ENCODE measurements at places on chromosomes 11 and 22.

DNA sequence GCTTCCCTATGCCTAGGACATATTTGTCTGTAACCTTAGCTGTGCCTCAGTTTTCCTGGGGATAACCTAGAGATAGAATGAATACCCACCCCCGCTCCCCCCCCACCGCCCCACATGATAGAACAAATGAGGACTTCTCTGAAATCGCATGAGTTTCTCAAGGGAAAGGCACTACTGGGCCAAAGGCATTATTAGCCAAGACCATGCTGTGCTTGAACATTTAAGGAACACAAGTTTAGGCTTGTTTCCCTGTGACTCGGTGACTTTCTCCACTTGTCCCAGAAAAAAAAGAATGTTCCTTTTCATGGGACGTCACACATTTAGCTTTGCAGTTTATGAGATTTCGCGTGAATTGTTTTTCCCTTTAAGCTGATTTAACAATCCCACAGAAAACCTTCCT lies 51.4 kb upstream of the CRTAM start:
- no peak for DNase-seq

GRCh38 chr22:48605856-48606481 lies 1221.7 kb downstream of the BRD1 start:
- DNase-seq, result no peak

GRCh38 chr22:38109371-38110001 lies 998 bp downstream of the BAIAP2L2 start:
- DNase-seq, result no peak

- DNase-seq, result no peak
These were observed 2.5 kb downstream of the AMOTL1 start for GRCh38 chr11:94770563-94771120.

DNA sequence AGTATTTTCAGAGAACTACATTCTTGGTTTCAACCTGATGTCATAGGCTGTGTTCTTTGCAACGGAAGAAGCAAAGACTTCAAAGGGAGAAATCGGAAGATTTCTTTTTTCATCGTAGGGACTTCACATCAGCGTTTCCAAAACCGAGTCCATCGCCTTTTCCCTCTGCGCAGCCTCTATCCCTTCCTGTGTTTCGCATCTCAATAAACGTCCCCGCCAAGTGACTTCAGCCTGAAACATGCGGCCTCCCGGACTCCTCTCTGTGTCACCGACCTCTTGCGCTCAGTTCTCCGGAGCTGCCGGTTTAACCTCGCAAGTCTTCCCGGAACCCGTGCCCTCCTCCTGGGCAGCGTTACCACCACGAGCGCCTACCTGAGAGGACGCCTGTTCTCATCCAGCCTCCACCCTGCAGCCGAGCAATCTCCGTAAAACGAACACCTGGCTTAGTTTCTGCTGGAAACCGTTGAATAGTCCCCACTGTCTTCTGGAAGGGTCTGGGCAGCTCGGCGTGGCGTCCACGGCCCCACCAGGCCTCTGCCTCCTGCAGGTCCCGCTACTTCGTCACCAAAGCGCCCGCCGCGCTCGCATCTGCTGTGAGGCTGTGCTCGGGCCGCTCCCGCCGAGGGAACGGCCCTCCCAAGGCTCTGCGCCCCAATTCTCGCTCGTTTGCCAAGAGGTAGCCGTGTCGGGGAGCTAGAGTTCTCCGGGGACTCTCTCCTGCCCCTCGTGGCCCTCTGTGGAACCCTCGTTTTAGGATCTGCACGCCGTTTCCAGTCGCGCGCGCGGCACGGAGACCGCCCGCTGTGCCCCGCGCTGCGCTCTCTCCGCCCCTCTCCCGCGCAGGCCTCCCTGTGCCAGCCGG lies at the start of gene GLB1L3:
GLB1L3 (plus strand) TSS at position 846 of the 862 bp plus-strand sequence. CDS start 362 bp downstream, outside the sequence.
- no peak for DNase-seq

DNA sequence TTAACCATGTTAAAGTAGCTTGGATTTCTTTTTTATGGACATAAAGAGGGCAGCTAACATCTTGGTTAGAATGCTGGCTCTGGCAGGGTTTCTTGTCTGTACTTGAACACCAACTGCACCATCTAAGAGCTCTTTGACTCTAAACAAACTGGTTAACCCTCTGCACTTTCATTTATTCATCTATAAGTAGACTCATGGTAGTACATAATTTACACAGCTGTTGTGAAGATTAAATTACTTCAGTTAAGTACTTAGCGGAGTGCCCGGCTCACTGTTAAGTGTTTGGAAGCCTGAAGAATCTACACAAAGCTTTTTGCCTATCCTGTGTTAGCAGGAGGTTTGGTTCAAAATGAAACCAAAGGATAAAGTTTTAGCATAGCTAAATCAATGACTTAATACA lies 846.2 kb upstream of the API5 start:
- no peak for DNase-seq

- no peak for DNase-seq
These were observed 43.1 kb downstream of the PITPNB start for GRCh38 chr22:27875951-27876350.

DNA sequence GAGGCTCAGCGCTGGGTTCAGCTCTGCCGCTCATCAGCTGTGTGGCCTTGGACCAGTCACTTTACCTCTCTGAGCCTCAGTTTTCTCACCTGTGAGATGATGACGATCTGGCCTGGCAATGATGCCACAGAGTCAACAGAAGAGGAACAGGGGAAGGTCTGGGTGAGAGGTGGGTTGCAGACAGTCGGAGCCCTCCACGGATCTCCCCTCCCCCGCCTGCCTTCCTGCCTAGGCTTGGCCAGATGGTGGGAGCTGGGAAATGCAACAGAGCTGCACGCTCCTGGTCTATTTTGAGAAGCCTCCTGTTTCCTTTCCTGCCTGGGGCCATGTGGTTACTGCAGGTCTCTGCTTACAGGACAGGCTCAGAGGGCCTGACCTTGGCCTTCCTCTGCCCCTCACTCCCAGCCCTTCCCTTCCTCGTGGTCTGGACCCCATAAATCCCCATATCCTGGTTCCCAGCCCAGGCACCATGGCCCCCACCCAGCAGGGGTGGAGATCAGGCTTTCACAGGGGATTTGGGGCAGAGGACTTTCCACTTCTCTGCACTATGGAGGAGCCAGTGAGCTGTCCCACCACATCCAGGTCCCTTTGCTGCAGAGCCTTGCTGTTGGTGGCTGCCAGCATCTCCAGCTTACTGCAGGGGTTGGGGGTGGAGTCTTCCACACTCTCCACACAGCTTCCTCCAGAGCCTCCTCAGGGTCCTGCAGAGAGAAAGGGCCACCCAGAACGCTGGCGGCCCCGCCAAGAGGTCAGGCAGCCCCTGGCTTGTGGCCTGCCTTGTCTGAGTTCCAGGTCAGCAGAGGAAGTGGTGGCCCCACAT lies 46.9 kb downstream of the C11orf96 start:
- DNase-seq, result no peak

DNA sequence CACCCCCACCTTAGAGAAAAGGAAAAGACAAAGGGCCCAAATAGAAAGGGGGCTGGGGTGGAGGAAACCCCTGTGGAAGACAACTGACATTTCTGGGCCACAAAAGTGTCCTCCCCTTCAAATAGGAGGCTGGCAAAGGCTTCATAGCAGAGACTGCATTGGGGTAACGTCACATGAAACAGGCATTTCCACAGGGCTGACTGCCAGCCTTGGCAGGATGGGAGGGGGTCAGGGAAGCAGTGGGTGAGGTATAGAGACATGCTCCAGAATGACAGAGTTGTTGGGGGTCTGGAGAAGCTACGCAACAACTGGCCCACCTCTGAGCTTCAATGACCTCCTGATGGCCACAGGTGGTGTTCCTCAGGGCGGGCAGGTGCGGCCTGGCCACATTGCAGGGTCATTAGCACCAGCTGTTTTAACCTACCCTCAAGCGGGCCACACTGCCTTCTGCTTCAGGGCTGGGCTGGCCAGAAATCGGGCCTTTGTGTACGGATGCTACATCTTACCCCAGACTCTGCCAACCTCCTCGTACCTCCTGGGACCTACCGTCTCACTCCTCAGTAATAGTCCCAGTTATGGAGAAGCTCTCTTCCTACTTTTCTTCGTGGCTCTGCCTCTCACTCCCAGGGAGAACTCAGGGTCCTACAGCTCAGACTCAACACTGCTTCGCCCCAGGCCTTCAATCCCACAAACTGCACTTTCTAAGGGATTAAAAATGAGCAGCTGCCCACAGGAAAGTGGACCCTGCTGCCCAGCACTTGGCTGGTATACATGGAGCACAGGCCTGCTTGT lies 160.0 kb upstream of the NCAM1 start:
- peak; percentile 21 for DNase-seq

- DNase-seq, result no peak
These were observed 22.2 kb downstream of the CASP5 start for GRCh38 chr11:105000797-105001196.

GRCh38 chr11:47366020-47366490 lies 12.3 kb downstream of the SPI1 start:
- no peak for DNase-seq

DNA sequence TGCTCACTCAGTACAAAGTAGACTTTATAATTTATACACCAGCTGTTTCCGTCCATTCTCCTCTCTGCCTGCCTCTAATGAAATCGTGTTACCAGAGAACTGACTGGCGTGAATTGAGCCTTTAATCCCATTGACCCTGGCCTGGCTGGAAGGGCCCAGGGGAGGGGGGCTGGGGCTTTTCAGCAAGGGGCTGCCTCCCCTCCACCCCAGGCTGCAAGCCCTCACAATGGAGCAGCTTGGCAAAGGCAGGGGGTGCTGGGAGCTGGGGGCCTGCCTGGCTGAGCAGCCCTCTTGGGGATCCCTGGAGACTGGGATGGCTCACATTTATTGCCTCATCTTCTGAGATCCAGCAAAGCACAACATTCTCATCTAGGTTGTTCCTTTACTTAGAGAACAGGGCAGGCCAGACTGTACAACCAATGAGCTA lies 25.8 kb upstream of the LMO1 start:
- no peak for DNase-seq

DNA sequence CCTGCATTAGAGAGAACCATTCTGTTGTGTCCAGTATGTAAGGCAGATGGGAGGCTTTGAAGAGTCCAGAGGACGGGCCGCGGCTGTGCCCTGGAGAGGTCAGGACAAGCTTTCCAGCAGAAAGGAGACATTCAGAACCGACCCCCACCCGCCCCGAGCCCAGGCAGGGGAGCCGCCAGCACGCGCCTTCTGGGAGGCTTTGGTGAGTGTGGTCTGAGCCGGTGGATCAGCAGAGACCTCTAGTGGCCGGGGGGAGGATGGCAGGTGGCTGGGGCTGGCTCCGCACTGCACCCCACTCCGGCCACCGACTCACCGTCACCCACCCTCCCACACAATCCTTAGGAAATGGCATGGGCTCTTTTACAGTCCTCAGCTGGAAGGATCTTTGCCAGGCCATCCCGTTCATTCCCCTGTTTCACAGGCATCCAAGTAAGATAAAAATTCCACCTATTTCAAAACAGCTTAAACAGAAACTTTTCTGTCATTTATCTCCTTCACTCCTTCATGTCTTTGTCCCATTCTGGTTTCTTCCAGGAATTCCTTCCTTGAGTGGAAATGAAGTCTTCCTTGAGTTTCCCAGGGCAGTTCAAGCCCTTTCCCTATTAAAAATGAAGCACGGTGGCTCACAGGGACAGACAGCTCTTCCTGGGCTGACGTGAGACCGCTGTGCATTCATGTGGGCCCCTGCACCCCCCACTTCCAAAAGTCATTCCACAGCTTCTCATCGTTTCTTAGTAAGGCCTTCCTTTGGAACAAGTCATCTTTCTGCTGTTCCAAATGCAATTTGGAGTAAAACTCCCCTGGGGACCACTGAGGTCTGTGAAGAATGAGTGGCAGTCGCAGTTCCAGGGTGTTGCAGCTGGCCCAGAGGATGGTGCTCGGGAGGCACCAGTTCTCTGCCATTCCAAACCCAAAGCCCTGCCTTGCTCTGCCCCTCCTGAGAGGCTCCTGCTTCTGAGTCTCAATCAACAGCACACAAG lies 91.0 kb downstream of the FEZ1 start:
- peak; percentile 17 for DNase-seq

DNA sequence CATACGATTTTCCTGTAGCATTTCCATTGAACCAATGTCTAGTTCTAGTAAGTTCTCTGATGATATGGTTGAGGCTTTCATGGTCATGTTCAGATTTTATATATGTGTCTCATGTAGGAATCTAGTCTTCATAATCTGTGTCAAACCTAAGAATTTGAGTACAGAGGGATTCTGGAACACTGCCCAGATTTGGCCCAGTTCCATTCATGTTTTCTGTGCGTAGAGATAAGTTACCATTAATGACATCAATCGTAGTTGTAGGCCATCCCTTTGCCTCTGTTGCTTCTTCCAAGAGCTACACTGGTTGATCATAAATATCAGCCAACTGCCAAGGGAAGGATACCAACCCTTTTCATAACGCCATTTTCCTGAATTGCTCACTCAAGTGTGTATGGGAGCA lies 23.3 kb downstream of the ST3GAL4 start:
- DNase-seq, result peak; percentile 70

DNA sequence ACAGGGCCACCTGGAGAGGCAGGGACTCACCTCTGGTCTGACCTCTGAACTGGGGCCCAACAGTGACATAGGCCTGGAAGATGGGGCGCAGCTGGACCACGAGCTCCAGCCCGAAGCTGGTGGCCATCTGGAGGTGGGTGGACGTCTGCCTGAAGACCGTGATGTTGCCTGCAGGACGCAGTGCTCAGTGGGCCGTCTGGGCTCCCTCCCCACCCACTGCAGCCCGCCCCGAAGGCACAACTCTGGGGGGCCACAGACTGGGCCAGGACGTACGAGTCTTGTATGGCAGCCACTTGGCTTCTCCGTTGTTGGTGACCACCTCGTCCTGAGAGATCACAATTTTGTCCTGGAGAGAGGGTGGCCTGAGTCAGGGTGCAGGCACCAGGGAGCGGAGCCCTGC lies 7.9 kb downstream of the MUC6 start:
- no peak for DNase-seq

GRCh38 chr11:44916331-44916730 lies 34.4 kb downstream of the TP53I11 start:
- DNase-seq, result no peak

DNA sequence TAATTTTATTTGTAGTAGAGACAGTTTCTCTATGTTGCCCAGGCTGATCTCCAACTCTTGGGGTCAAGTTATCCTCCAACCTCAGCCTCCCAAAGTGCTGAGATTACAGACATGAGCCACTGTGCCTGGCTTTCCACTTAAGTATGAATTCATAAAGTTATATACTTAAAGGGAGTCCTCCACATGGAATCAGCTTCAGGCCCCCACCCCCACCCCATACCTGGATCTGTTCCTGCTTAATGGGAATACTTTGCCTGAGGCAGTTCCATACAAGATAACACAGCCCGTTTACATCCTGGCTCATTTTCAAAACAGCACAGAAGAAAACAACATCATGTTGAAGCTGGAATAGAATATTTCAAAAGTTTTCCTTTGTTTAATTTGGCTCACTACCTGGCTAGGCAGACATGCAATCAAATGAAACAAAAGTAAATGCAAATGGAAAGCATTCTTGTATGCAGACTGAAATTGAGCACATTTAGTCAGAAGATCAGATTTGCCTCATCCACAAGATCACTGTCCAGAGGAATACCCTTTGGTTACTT lies 82.4 kb downstream of the FAT3 start:
- DNase-seq, result no peak

GRCh38 chr22:35538801-35539321 lies 1.8 kb upstream of the RASD2 start:
- DNase-seq, result peak; percentile 31

DNA sequence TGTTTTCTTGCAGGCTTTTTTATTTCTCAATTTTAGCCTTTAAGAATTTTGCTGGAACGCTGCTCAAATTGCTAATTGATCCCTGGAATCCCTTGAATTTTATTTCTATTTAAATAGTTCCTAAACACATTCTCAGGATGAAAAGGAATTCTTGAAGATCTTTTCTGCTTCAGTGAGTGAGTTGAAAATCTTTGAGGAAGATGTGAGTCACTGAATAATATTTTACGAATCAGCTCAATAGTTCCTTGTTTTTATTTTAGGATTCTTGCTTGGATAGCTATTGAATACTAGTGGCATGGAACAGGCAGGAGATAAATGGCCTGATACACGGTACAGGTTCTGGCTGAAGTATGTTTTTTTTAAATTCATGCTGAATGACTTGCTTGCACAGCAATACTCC lies 194.6 kb upstream of the CCDC90B start:
- no peak for DNase-seq

Measured in NCI-H446 (cell line).